ENCODE measurements at places on chromosomes 11 and 22.

DNA sequence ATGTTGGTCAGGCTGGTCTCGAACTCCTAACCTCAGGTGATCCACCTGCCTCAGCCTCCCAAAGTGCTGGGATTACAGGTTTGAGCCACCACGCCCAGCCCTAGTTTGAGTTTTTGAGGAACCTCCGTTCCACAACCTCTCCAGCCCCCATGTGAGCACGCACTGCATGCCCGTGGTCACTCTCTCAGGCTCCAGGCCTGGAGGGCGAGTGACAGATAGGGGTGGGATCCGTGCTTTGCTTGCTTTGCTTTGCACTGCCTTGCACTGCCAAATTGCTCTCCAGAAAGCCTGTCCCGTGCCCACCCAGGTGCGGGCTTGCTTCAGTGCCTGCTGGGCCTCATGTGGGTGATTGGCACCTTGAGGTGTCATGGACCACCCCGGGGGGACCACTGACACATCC is 29.9 kb downstream of the FGF4 start:
- no peak for DNase-seq

DNA sequence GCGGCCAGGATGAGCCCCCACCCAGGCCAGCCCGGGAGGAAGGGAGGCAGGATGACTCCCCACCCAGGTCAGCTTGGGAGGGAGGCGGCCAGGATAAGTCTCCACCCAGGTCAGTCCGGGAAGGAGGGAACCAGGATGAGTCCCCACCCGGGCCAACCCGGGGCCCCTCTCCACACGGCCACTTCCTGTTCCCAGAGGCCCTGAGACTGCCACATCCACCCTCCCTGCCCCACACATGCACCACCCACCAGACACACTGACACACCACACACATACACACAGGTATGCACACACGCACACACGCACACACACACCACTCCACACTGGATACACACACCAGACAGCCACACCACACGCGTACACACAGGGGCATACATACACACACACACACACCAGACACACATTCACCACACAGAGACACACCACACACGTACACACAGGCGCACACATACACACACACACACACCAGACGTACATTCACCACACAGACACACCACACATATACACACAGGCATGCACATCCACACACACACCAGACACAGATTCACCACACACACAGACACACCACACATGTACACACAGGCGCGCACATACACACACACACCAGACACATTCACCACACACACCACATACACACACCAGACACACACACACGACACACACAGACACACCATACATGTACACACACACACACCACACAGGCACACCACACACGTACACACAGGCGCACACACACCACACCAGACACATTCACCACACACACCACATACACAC is 84.9 kb upstream of the PRR5 start:
- no peak for DNase-seq

DNA sequence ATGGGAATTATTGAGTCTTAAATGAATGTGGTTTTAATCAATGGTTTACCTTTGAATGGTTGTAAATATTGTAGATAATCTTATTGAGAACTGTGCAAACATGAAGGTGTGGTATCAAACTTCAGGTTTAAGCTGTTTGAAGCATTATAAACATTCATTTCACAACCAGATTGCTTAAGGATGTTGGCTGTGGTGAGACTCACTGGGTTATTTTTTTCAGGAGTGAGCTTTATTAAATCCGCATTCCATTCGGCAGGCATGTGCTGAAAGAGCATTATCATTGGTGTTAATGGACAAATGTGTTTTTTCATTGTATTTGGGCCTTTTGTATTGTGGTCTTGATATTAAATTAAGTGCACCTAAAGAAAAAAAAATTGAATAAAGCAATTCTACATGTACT is 9.7 kb downstream of the MMP3 start:
- DNase-seq, result no peak

GRCh38 chr11:64020976-64021756 is 14.6 kb upstream of the FLRT1 start:
- no peak for DNase-seq

GRCh38 chr11:2767071-2767470 is 67.3 kb upstream of the KCNQ1OT1 start:
- no peak for DNase-seq

- DNase-seq, result no peak
Measured at GRCh38 chr11:6191742-6192141, 7.3 kb upstream of the OR52W1 start.

- no peak for DNase-seq
Measured at GRCh38 chr22:22167791-22168189, 76.8 kb upstream of the VPREB1 start.

- no peak for DNase-seq
Measured at GRCh38 chr11:123616505-123617198, 37.8 kb downstream of the SCN3B start.

GRCh38 chr11:47705721-47706120 is 9.4 kb downstream of the AGBL2 start:
- no peak for DNase-seq

- no peak for DNase-seq
Measured at GRCh38 chr11:134476435-134477021, 64.5 kb upstream of the B3GAT1 start.

GRCh38 chr22:36239150-36239400 is 252 bp downstream of the APOL2 start:
- DNase-seq, result no peak

DNA sequence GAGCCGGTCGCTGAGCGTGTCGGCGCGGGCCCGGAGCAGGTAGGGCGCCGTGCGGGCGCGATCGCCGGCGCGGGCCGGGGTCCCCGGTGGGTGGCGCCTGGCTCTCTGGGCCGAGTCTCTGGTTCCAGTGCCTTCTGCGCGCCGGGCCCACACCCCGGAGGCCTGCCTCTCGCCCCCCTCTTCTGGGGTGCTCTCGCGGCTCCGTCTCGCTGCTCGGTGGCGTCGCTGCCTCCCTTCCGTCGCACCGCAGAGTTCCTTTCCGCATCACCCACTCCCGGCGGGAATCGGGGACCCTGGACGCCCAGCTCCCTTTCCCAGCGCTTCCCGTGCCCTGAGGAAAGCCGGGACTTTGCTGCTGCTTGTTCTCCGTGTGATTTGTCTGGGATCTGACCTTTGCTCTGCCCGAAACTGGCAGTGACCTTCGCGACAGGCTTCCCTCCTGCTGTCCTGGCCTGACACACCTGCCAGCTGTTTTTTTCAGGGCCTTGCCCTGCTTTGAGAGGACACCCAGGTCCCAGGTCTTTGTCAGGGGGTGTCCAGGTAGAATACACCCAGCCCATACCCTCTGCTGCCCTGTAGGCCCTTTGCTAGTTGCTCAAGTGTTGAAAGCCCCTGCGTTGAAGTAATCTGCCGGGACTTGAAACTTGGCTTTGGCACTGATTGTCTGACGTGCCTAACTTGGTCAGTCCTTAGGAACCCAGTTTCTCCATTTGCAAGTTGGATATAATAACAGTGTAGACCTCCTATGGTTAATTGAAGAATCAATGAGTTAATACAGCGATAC is 711 bp downstream of the FDX1 start:
- DNase-seq, result no peak

- DNase-seq, result no peak
Measured at GRCh38 chr11:63613517-63614135, 607 bp downstream of the PLAAT3 start.

- DNase-seq, result no peak
Measured at GRCh38 chr11:2820976-2821375, 64.6 kb downstream of the CDKN1C start.
